GM03348 (cell line): ENCODE measurements at places on chromosomes 4 and X.
A peak's percentile ranks its signal among the peaks of the same experiment; 100 is the strongest.

- no peak for DNase-seq
Observed at GRCh38 chrX:10165580-10166247, 8.9 kb downstream of the CLCN4 start.

GRCh38 chr4:153159728-153160221 is 44.5 kb upstream of the TRIM2 start:
- peak; percentile 63 for DNase-seq

- DNase-seq: no peak
Observed at GRCh38 chr4:2074588-2074987, 15.5 kb downstream of the NAT8L start.

- no peak for DNase-seq
Observed at GRCh38 chr4:78666830-78667258, 109.3 kb upstream of the BMP2K start.

GRCh38 chr4:99210789-99211188 is 8.3 kb downstream of the ADH6 start:
- no peak for DNase-seq

- no peak for DNase-seq
Observed at GRCh38 chrX:78168065-78168464, 28.6 kb upstream of the TAF9B start.

DNA sequence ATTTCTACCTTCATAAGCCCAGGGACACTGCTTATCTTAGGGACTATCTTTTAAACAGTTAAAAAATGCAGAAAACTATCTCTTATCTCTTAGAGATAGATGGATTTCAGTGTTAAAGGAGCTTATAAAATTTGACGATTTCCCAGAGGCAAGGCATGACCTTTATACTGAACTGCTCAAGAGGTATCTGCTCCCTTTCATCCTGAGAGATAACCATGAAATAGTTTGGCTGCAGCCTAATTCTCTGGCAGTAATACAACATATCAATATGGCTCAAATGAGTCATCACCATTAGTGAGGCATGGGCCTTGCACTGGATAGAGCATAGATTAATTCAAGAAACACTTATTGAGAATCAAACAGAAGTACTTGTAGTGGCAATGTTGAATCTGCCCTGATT is 348.2 kb upstream of the GRIA3 start:
- no peak for DNase-seq

GRCh38 chr4:35933901-35934300 is 310.4 kb downstream of the ARAP2 start:
- DNase-seq: no peak

DNA sequence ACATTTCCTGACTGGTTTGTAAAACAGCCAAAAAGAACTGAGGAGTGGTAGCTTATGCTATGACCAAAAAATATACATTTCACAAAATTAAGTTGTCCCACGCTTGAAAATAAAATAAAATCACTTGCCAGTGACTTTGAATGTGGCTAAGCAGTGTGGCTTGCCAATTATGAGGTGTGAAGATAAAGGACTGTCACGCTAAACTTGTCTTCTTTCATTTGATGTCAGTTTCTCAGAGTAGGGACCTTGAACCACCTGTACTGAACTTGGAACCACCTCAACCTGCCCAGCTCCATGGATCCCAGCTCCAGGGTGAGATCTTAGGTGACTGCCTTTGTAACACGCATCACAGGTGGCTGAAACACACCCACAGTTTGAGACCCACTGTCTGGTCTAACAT is 113.7 kb upstream of the TBL1X start:
- no peak for DNase-seq

GRCh38 chrX:130100180-130100579 is 10.1 kb downstream of the ELF4 start:
- peak; percentile 73 for DNase-seq

DNA sequence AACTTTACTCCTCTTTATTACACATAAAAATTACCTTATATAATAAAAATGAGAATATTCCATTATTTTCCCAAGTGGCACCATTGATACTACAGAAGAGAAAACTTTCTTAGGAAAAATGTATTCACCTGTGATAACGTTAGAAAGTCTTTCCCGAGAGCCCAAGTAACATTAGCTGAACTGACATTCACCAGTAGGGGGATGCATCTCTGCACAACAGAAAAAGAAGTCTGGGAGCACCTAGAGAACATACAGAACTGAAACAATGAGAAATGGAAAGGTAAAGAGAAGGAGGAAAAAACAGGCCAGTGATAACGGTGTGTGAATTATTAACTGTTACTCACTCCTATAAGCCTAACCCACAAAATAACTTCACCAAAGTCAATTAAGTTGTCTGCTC is 423.3 kb downstream of the CENPC start:
- no peak for DNase-seq

DNA sequence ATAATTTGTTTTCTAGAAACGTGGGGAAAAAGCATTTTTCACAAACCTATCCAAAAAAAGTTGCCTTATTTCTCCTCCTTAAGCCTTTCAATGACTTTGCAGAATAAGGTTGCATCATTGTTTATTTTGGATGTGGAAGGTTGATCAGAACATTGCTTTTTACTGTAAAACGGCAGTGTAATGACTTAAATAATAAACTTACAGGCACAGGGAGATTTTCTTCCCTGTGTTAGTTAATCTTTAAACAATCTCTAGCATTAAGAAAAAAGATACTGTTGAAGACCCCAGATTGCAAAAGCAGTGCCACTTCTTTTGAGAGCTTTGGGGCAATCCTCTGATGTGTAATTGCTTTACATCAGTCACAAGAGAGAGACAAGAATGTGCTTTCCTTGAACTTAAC is 153.4 kb downstream of the ARX start:
- DNase-seq: no peak

DNA sequence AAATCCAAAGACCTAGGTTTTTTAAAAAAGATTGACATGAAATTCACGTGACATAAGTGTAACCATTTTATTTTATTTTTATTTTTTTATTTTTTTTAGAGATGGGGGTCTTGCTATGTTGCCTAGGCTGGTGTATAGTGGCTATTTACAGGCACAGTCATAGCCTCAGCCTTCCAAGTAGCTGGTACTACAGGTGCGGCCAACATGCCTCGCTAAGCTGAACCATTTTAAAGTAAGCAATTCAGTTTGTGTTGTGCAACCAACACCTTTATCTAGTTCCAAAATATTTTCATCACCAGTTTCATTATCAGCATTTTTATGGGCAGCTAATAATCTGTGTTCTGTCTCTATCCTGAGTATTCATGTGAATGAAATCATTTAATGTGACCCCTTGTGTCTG is 107.5 kb upstream of the ENPEP start:
- no peak for DNase-seq

- peak; percentile 91 for DNase-seq
Observed at GRCh38 chr4:742742-743311, 37.2 kb downstream of the PCGF3 start.

DNA sequence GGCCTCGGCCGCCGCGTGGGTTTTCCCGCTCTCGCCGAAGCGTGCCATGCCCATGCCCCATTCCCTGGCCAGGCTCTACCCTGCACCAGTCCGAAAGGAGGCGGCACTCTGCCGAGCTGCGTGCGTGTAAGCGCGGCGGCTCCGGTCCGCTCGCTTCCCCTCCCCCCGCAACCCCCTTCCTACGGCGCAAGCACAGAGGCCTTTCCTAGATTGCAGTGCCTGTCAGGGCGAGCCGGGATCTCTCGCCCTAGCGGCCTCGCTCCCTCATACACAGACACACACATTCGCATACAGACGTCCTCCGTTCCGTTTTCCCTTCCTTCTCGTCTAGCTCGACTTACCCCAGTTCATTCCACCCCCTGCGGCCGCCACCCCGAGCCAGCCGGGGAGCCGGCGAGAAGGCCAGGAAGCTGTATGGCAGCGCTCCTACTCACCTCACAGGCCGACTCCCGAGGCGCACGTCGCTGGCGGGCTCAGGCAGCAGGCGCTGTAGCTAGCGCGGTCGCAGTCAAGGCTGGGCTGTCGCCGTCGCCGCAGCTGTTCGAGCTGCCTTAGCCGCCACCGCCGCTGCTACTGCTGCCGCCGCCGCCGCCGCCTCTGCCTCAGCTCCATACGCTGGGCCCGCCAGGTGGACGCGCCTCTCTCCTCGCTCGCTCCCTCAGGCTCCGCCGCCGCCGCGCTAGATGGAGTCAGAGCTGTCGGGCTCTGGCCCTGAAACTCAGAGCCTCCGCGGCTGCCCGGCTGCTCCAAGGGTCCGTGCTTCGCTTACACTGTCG is 615 bp downstream of the NEXMIF start:
- peak; percentile 27 for DNase-seq

DNA sequence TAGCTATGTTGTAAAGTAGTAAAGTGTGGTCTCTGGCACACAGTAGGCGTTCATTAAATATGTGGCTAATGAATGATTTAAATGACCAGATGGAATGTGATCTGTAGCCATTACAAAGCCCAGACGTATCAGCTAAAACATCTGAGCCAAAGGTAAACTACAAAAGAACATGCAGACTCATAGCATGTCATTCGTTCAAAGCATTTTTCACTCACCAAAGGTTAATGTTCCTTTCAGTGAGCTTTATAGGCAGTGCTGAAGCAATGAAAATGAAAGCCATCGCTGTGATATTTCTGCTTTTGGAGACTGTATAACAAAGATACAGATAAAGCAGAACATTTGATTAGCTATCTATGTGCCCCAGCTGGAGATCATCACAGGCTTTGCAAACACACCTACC is 50.5 kb downstream of the F9 start:
- no peak for DNase-seq

DNA sequence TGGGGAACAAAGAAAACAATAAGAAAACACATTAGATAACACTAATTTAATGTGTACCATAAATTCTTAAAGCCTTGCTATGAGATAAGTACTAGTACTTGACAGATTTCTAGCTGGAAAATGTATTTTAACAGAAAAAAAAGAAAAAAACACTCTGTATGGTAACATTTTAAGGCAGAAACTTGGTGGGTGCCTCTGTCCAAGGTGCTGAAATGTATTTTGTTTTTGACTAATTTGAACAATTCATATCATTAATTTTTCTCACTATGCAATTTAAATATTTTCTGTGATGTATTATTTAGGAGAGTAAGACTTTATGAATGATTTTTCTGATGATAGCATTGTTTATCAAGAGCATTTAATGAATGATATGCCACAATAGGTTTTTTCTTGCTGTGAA is 107.5 kb downstream of the GABRG1 start:
- no peak for DNase-seq

DNA sequence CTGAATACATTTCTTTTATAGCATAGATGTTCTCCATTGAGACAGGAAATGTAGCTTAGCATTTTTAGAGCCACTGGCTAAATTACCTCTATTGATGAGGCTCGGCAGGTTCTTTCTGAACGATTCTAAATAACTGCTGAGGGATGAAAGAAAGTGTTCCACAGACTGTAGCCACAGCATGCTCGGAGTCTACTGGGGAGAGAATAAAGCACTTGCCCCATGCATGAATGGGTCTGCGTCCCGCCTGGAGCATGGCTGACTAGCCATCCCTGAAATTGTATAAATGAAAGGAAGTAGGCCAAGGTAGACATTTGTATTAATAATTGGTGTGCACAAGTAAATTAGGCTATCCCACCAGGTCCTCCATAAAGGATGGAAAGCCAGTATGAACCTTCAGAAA is 269.8 kb downstream of the COL25A1 start:
- DNase-seq: no peak

DNA sequence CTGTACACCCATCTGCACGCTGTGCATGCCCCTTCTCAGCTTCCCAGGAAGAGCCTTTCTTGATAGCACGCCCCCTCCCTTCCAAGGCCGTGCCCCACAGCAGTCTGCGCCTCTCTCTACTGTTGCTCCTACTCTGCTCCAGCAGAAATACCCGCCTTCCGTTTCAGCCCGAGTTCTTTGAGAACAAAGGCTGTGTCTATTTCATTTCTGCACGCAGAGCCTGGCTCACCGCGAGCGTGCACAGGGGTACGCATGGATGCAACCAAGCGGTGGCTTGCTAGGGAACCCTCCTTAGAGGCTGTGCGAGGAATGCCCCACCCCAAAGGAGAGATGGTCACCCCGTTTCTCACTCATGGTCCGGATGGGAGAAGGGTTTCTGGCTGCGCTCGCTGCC is 485 bp downstream of the AADAT start:
- DNase-seq: peak; percentile 47

DNA sequence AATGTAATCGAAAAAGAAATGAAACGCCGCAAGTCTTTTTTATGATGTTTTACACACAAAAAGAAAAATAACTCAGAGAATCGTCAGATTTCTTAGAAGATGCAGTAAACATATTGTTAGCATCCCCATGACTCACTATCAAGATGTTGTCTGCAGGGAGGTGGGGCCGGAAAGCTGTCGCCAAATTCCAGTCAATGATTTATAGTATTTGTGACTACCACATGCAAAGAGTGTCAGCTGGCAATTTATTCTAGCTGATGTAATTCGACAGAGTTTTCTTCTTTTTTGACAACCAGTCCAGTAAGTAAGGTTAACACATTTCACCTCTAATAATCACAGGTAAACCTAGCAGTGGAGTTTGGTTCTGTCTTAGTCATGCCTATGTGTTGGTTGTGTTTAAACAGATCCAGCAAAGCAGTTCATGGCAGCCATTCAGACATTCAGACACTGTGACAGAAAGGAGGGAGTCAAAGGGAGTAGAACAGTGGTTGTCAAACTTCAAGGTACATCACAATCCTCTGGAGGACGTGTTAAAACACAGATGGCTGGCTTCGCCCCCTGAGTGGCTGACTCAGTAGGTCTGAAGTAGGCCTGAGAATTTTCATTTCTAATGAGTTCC is 19.8 kb upstream of the PPP1R2C start:
- peak; percentile 47 for DNase-seq

DNA sequence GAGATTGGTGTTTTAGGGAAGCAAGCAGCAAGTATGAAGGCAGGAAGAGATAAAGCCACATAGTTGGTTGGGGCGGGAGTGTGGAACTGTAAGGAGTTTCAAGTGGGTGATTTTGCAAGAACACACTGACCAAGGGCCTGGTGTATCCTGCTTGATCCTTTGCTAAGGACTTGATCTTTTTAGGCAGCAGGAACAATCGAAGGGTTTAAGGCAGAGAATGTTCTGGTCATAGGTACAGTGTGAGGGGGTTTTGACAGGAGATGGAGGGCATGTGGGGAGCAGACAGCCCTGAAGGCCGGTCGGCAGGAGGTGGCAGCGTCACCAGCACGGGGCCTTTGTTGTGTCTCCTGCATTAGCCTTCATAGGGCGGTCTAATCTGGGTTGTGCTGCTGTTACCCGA is 54.7 kb downstream of the FAM193A start:
- peak; percentile 33 for DNase-seq

GRCh38 chr4:89303177-89303576 is 4.4 kb downstream of the GPRIN3 start:
- no peak for DNase-seq

GRCh38 chr4:142091691-142092182 is 455.4 kb downstream of the IL15 start:
- peak; percentile 56 for DNase-seq
